Effector CD4-positive, alpha-beta T cell (primary cell): ENCODE measurements at places on chromosomes 2 and 18.

- DNase-seq = no peak
These were observed 12.0 kb downstream of the SEPTIN10 start for GRCh38 chr2:109601783-109602182.

DNA sequence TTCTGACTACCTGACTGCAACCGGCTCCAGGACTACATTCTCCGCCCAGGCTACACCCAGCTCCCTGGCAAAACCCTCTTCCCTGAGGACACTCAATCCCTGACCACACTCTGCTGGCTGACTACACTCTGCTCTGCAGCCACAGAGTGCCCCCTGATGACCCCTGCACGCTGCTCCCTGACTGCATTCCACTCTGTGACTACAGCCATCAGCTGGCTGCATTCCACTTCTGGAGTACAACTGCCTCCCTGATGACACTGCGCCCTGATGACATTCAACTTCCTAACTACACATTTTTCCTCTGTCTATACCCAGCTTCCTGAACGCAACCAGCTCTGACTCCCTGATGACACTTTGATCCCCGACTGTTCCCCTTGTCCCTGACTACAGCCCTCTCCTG lies 71.3 kb upstream of the NRXN1 start:
- DNase-seq = no peak

- no peak for DNase-seq
These were observed 894.1 kb upstream of the PIK3C3 start for GRCh38 chr18:41060967-41061366.

DNA sequence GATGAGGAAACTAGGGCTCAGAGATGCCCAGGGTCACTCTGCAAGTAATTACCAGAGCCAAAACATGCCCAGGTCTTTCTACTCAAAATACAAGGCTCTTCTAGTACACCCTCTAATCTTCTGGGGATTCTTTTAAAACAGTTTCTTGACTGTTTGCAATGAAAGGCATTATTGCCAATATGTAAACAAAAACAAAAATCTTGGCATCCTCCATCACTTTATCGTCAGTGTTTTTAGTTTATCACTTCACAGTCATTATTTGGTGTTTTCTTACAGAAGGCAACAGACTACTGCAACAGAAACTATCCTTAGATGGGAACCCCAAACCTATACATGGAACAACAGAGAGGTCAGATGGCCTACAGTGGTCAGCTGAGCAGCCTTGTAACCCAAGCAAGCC lies 71.0 kb downstream of the KCTD18 start:
- DNase-seq = no peak

DNA sequence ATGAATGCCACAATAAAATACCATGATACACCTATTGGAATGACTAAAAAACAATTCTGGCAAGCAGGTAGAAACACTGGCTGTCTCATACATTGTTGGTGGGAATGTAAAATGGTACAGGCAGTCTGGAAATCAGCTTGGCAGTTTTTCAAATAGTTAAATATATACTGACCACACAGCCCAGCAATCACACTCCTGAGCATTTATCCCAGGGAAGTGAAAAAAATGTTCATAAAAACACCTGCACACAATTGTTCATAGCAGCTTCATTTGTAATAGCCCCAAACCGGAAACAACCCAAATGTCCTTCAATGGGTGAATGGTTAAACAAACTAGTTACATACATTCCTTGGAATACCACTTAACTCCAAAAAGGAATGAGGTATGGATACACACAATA lies 137.2 kb downstream of the TFCP2L1 start:
- no peak for DNase-seq
